ENCODE measurements at places on chromosomes 3 and 15.

- DNase-seq: no peak
These were observed 253.3 kb downstream of the KLF13 start for GRCh38 chr15:31579976-31580375.

- DNase-seq: no peak
These were observed 140.5 kb downstream of the FNDC3B start for GRCh38 chr3:172179680-172180399.

- DNase-seq: no peak
These were observed 64.3 kb upstream of the LRRN1 start for GRCh38 chr3:3734881-3735280.

- no peak for DNase-seq
These were observed 110.0 kb upstream of the MEF2A start for GRCh38 chr15:99455789-99456160.

DNA sequence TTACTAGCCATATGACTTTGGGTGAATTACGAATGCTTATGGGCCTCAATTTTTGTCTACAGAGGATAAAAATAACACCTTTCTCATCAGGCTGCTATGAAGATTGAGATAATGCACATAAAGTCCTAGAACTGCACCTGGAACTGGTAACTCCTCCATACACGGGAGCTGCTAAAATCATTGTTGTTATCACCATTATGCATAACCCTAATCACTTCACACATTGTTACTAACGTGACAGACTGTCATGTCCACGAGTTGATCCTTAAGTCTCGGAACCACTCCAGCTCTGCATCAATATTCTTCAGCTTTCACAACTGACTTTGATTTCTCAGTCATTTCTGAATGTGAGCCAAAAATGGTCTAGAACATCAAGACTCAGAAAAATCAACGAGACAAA, 64.1 kb downstream of the RFTN1 start:
- DNase-seq: no peak

DNA sequence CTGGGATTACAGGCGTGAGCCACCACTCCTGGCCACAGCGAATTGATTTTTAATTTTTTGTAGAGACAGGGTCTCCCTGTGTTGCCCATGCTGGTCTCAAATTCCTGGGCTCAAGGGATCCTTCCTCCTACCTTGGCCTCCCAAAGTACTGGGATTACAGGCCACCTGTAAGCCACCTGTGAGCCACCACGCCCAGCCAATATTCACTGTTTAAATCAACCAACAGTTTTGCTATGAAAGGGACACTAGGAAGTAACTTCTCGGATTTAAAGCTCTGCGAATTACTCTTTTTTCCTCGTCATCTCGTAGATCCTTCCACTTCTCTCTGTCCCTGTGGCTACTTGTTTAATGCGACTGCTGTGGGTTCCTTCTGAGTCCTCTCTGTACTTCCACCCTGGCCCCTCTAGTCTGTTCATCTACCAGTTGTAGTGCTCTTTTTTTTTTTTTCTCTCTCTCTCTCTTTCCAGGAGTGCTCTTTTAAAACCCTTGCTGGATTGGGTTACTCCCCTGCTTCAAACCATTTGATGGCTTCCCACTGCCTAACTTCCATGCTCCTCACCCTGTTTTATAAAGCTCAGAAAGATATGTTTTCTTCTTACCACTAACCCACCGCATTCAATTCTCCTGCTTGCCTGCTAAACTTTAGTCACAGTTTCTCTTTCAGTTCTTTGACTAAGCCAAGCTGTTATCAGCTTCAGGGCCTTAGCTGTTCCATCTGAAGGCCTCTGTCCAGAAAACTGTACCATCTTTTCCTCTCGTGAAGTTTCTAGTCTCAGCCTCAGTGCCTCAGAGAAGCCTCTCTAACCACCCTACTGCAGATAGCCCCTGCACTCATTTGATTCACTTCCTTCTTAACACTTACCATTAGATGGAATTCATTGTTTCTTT, 12.4 kb downstream of the RTF1 start:
- DNase-seq: peak; percentile 28

DNA sequence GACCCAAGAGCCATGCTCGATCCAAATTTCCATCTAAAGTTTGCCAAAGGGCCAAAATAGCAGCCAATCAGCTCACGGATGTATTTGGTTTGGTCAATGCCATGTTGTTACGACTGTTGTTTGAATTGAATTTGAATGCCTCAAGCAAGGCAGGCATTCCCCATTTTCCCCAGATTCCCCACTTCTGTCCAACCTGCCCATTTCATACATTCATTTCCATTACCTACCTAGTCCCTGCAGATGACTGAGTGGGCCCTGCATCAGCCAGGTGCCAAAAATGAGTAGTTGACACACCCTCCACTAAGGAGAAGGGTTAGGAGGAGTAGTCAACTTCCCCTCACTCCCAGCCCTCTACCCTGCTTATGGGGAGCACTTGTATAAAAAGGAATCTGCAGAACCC, 51.7 kb downstream of the ANXA2 start:
- no peak for DNase-seq

DNA sequence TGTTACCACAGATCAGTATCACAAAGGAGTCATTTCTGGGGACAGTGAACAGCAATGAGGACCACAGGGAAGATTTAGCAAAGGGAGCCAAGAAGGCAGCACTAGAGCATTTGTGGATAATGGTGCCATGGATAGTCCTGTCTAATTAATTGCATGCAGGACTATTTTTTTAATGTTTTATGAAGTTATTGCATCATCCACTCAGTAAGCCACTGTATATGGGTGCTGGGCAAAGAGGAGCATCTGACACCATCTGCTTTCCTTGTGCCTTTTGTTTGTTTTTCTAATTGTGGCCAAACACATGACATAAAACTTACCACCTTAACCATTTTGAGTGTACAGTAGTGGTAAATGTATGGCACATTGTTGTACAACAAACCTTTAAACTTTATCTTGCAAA, 301.1 kb upstream of the LRRFIP2 start:
- DNase-seq: no peak

GRCh38 chr3:125186800-125187598, 25.5 kb downstream of the SLC12A8 start:
- no peak for DNase-seq

Data from activated CD4-positive, alpha-beta memory T cell treated with anti-CD3 and anti-CD28 coated beads, Interleukin-2, amount 10 ng/mL, durations not matched to agents 7 days and 5 days (primary cell).